ENCODE measurements at places on chromosomes 4 and X.

- no peak for DNase-seq
These were observed 34.4 kb downstream of the PTTG2 start for GRCh38 chr4:37994569-37994968.

DNA sequence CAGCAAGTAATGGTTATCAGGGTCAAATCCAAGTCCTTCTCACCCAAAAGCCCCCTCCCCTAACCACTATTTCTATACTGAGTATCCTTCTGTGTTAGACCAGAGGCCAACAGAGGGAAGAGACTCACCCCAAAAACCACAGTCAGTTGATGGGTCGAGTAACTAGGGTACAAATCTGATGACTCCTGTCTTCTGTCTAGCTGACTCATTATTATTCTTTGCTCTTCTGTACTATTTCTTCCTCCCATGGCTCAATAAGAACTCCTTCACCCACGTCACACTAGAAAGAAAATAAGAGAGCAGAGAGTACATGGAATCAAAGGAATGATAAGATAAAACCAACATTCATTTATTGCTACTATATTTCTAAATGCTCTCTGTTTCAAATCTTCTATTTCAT is 2.0 kb downstream of the RAB40A start:
- DNase-seq = no peak

- DNase-seq = no peak
These were observed 28.6 kb downstream of the ANAPC10 start for GRCh38 chr4:145069361-145069760.

- DNase-seq = no peak
These were observed 3.3 kb downstream of the CPEB2 start for GRCh38 chr4:15005474-15006115.

- DNase-seq = no peak
These were observed 123.7 kb downstream of the CBR4 start for GRCh38 chr4:168886351-168886750.

DNA sequence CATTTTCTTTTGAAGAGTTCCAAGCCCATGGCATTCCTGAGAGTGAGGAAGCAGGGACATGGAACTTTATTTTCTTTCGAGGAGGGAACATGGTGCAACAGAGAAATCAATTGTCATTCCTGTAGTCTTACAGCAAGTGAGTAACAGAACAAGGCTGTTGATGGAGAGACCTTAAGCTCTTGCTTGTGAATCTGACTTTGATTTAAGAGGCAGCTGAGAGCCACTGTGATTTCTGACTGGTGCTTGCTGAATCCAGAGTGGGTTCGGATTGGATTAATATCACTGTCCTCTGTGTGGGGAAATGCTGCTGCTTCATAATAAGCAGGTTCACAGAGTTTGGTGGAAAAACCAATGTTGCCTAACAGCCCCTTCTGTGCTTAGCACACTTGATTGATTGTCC is 4.7 kb upstream of the ATP1B4 start:
- DNase-seq = no peak
